Pons (tissue), 1 donor: ENCODE measurements at places on chromosomes 5 and 9.
A peak's percentile ranks its signal among the peaks of the same experiment; 100 is the strongest.

DNA sequence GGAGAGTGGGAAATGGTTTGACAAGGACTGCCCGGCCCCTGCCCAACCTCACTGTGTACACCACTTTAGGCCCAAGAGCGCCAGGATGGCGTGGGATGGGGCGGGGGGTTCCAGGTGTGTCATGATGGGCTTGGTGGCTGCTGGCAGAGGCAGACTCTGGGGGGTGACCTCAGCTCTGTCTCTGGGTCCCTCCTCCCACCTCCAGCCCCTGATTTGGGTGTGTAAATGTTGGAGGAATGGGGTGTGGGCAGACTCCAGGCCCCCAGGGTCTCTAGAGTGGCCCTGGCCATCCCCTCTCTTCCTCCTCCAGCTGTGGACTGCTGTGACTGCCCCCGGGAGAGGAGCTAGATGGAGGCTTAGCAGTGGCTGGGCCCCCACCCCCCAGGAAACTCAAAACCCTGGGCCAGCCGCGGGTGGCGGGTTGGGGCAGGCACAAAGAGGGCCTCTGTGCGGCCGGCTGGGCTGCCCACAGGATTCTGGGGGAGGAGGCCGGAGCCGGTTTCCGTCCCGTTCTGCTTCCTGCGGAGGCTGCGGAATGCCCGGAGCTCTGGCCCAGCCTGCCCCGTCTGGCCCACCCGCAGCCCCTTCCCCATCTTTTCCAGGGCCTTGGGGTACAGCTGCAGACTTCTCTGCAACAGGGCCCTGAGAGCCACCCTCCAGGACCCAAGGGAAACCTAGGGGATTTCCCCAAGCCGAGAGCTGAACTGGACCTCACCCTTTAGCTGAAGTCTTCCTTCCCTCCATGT lies 23.1 kb downstream of the CXXC5 start:
- peak; percentile 87 for DNase-seq

GRCh38 chr5:148934895-148935400 lies 108.5 kb downstream of the ADRB2 start:
- DNase-seq = no peak

DNA sequence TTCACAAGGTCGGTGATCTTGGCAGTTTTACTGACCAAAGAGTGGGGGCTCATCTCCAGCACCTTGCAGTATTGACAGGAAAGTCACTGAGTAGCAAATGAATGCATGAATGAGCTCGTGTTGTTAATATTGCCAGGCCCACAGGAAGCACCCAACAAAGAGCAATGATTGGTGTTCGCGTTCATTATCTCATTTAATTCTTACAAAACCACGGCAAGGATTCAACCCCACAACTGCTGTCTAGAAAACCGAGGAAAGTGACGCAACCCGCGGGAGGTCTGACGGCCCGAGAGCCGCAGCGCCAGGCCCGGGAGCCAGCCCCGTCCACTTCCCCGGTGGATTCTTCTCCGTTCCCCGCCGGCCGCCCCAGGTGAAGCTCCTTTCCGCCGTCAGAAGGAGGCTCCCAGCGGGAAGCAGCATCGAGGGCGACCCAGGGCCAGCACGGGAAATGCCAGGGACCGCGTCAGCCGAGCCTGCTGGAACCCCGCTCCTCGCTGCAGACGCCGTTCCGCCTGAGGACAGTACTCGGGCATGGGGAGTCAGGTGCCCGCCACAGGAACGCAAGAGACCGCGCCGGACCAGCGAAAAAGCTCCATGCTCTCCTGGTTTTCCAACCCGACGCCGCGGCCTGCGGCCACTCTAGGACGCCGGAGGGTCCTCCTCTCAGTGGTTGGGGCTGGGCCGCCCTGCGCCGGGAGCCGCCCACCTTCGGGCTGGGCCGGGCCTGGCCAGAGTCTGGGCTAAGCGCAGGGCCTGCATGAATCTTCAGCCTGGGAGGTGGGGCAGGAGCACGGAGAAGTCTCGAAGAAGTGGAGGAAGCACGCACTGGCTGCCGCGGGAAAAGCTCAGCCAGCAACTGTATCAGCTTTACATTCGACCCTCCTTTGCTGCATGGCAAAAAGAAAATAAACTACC lies 19.8 kb upstream of the FER start:
- peak; percentile 75 for DNase-seq

DNA sequence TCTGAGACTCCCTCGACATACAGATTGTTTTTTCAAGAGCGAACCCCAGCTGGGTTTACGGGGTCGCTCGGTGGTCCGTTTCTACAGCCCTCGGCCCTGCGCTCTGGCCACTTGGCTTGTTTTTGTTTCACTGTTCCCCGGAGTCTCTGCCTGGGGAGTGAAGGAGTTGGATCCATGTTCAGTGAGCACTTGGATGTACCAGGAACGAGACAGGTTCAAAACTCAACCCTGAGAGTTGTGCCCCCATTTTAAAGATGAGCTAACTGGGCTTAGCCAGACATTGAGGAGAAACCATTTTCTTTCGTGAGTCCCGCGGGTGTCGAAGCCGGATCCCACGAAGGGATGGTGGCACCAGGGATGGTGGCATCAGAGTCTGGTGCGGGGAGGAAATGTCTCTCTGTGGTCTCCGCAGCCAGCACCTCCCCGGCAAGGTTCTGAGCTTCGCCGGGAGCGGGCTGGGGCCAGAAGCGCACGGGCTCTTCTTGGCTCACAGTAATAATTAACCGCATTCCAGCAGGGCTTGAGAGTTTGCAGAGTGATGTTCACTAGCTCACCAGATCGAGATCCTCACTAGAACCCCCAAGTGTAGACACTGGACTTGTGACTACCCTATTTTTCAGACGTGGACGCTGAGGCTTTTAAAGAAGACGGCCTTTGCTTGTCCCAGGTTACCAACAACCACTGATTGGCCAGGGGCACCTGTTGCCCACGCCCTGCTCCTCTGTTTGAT lies 1.0 kb downstream of the MSX2 start:
- DNase-seq = no peak

DNA sequence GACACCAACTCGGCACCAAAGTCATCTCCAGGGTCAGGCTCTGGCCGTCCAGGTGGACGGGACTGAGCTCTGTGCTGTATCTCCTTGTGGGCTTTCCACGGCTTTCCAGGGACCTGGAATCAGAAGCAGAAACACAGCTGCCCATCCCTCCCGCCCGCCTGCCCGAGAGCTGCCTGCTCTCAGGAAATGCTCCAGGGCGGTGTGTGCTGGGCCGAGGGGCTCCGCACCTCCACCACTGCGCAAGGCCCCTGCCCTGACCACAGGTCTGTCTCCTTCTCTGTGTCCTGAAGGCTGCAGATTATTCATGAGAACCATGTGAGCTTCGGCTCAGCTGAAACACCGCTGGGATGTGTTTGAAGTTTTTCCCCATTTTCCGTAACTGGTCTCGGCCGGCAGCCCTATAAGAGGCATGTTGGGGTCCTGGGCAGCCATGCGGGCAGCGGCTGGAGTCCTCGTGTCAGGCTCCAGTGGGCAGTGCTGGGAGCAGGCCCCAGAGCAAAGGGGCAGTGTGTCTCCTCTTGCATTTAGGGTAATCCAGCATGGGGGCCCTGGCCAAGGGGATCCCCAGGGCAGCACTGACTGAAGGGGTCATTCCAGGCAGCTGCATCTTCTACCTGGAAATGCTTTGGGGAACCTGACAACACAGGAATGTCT lies 22.8 kb downstream of the NKD2 start:
- DNase-seq = no peak

- peak; percentile 40 for DNase-seq
Observed at GRCh38 chr9:96071076-96071814, 195.8 kb downstream of the ERCC6L2 start.

DNA sequence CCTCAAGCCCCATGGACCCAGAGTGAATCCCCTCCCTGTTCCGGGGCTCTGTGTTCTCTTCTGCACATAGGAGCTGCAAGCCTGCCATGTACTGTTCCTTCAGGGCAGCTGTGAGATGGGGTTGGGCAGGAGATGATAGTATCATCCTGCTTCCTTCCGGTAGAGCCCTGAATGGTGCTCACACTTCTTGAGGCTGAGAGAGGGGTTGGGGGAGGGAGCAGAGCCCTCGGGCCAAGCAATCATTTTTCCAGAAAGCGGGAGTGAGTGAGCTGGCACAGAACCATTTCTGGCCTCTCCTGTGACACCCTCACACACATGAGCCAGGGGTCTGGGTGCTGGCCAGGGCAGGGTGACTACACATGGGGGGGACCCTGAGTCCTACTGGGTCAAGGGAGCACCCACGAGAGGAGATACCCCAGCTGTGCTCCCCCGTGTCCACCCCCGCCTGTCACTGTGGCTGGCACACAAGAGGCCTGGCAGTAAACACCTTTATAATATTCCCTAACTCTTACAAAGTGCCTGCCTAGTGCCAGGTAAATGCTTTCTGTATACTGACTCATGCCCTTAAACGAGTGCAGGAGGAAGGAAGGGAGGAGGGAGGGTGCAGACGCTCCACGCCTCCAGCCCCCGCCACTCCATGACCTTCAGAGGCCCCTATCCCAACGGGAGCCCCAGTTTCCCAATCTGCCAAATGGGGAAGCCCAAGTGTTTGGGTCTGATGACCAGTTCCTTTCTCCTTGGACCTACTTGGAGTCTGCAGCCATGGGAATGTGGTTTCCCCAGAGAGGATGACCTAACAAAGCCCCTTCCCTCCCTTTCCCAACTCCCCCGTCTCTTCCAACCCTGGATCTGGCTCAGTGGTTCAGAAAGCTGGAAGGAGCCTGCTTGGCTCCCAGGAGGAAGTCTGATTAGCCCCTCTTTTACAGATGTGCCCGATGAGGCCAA lies 15.5 kb downstream of the AKNA start:
- no peak for DNase-seq

GRCh38 chr9:7037176-7037575 lies 279.4 kb downstream of the KDM4C start:
- DNase-seq = no peak
